Stimulated activated CD4-positive, alpha-beta T cell treated with anti-CD3 and anti-CD28 coated beads, Interleukin-1b, Interleukin-23, amount 100 ng/mL, for 24 hours (primary cell): ENCODE measurements at places on chromosomes 13 and 19.

GRCh38 chr19:51341066-51341465 lies 873 bp downstream of the VSIG10L start:
- DNase-seq: no peak

GRCh38 chr19:41744850-41745249 lies 10.5 kb upstream of the CEACAM6 start:
- no peak for DNase-seq

DNA sequence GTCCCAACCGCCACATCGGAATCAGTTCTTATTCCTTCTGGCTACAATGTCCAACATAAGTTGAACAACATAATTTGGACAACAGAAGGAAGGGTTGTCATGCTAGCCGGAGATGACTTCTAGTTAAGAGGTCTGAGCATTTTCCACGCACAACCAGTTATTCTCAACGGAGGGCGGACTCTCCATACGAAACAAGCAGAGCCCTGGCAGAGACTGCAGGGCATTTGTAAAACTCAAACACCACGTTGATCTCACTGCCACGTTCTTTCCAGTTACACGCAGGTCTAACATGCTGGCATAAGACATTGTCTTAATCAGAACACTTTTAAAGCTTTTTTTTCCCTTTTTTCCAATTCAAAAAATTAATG lies 38.3 kb upstream of the DCUN1D2 start:
- no peak for DNase-seq

GRCh38 chr13:96091164-96092117 lies 1.5 kb downstream of the HS6ST3 start:
- DNase-seq: no peak

- DNase-seq: no peak
Measured at GRCh38 chr19:5456130-5456840, 1.1 kb downstream of the ZNRF4 start.

DNA sequence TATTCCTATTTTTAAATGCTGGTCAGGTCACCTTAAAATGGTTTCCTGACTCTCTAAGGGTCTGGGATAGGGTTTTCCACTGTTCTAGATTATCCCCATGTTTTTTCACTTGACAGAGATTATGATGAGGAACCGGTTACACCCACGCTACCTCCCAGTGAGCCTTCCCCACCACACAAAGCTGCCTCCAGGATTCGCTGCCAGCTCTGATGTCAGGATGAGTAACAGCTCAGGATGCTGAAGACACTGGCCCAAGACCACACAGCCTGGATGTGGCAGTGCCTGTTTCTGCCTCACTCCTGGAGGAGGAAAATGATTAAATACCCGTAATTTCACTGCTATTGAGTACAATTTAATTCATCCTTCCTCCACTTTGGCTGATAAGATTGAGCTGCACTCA lies 22.9 kb downstream of the ZNF114 start:
- DNase-seq: no peak

DNA sequence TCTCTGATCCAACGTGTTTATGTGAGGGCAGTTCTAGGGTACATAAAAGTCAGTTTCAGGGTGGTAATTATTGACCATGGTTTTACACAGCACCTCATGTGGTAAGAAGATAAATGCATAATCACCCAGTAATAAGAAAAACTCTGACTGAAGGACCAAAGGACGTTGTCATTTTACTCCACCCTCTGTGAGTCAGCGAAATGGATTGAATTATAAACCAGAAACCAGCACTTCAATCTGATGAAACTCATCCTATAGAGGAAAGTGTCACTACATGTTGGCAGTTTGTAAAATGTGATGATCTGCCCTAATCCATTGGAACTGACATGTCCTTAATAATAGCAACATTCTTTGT lies 406.8 kb downstream of the KLF5 start:
- no peak for DNase-seq

DNA sequence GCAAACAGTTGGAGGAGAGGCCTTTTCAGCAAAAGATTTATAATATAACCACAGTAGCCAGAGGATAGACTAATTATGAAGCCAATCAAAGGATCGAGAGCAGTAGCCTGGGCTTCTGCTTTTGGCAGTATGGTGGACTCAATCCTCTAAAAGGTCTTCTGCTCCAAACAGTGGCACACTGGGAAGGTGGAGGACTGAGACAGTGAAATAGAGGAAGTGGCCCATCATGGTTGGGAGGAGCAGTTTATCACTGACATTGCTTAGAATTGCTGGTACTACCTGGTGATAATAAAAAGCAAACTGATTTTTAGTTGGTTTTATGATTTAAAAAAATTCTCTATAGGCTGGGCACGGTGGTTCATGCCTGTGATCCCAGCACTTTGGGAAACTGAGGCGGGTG lies 20.9 kb upstream of the PLAUR start:
- DNase-seq: no peak

- peak; percentile 65 for DNase-seq
Measured at GRCh38 chr19:16324384-16325160, at the start of gene KLF2. KLF2 (plus strand) TSS chr19:16324826; CDS start chr19:16324924, 98 bp downstream.

- DNase-seq: no peak
Measured at GRCh38 chr13:22090106-22090505, 419.2 kb downstream of the FGF9 start.

DNA sequence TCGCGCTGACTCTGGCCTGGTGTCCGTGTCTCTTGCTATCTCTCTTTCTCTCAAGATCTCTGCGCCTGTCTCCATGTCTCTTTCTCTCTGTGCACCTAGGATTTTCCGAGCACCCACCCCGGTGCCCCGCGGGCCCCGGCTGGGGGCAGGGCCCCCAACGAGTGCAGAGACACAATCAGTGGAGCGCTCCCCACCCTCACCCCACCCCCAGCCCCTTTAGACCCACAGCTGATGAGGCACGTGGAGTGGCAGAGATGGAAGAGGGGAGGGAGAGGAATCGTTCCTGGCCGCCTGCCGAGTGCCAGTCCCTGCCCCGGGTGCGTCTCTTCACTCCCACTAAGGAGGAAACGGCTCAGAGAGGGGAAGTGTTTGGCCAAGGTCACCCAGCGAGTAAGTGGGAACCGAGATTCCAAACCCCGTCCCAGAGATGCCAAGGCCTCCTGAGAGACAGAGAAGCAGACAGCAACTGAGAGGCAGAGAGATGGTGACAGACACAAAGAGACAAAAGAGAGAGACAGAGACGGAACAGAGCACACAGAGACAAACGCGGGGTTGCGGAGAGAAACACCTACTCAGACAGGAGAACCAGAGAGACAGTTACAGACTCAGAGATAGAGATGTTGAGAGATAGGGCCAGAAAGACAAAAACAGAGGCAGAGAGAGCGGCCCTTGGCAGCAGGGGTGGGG lies 626 bp upstream of the BCL3 start:
- no peak for DNase-seq

DNA sequence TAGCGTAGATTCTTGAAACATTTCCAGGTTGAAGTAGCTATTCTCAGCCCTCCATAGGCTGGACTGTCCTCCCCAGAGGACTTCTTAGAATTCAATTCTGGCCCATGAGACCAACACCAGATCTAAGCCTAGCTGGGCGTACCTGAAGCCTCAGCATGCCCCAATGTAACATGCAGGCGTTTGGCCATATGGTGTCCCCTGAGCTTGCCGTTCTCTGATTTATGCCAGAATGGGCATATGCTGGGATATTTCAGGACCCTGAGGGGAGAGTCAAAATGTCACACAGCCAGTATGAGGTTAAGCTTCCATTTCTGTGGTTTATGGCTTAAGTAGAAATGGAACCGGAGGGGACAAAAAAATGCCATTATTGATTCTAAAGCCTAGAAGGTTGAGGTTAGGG lies 317.7 kb upstream of the OBI1 start:
- DNase-seq: no peak

DNA sequence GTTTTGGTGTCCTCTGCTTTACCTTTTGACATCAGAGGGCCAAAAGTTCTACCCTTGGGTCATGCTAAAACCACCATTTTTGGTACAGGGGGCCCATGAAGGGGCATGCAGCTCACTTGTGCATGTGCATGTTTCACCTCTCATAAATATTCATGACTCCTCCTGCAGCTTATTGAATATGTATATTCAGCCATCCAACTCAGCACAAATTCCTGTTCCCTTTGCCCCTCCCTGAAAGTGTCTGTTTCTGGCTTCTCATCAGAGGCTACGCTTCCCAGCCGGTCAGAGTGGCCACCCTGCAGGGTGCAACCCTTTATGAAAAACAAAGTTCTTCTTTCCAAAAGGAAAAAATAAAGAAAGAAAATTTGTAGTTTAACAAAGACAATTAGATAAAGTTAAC lies 82.3 kb upstream of the UQCRFS1 start:
- no peak for DNase-seq

DNA sequence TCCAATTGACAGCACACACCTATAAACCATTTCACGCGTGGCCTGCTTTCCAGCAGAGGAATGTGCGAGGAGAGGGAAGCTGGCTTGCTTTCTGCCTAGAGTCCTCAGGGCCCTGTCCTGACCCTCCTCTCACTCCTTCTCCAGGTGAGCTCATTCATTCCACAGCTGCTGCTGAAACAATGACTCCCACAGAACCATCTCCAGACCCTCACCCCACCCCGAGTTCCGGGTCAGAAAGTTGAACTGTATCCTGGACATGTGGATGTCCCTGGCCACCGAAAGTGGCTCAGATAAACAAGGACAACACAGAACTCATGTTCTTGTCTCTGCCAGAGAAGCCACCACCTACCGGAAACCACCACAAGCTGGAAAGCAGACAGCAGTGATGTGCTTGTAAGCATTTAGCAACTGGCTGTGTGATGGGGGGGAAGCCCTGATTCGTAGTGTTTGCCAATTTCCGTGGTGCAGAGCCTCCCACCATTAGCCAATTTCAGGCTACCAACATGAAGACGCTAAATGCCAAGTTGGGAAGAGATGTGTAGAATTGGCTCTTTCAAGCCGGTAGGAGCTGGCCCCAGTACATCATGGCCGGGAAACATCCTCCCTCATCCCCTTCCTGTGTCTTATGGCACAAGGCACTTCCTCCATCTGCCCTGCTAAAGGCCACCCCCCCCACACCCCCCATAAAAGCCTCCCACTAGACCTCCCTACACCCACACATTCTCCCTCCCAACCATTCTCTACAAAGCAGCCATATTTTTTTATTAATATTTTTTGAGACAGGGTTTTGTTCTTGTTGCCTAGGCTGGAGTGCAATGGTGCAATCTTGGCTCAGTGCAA lies 5.0 kb downstream of the SYCE2 start:
- DNase-seq: no peak

DNA sequence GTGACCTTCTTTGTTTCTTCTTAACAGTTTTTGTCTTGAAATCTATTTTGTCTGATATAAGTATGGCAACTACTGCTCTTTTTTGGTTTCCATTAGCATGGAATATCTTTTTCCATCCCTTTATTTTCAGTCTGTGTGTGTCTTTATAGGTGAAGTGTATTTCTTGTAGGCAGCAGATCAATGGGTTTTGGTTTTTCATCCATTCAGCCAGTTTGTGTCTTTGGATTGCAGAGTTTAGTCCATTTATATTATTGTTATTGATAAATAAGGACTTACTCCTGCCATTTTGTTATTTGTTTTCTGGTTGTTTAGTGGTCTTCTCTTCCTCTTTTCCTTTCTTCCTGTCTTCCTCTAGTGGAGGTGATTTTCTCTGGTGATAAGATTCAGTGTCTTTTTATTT lies 54.4 kb downstream of the ZNF136 start:
- DNase-seq: no peak

DNA sequence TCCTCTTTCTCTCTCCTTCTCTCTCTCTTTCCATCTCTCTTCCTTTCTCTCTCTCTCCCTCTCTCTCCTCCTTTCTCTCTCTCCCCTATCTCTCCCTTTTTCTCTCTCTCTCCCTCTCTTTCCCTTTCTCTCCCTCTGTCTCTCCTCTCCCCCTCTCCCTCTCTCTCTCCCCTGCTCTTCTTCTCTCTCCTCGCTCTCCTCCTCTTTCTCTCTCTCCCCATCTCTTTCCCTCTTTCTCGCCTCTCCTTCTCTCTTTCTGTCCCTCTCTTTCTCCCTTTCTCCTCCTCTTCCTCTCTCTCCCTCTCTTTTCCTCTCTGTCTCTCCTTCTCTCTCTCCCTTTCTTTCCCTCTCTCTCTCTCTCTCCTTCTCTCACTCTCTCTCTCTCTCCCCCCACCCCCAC lies 196.6 kb downstream of the UQCRFS1 start:
- DNase-seq: no peak

- DNase-seq: no peak
Measured at GRCh38 chr13:88919970-88920628, 1248.9 kb downstream of the SLITRK5 start.

DNA sequence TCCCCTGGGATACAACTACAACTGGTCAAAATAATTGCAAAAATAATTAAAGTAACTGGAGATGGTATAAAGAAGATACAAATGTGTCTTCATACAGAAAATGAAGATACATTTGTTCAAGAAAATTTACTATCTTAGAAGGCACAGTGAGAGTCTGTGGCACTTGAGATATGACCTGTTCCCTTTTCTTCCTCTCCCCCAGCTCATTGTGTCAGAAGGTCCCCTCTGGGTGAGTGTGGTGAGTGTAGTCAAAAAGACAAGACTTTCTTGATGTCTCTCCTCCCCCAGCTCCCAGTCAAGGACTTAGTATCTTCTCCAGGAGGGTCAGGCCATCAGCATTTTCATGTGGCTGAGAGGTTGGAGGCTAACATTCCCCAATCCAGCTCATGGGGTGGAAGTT lies 51.7 kb downstream of the EDNRB start:
- DNase-seq: no peak

DNA sequence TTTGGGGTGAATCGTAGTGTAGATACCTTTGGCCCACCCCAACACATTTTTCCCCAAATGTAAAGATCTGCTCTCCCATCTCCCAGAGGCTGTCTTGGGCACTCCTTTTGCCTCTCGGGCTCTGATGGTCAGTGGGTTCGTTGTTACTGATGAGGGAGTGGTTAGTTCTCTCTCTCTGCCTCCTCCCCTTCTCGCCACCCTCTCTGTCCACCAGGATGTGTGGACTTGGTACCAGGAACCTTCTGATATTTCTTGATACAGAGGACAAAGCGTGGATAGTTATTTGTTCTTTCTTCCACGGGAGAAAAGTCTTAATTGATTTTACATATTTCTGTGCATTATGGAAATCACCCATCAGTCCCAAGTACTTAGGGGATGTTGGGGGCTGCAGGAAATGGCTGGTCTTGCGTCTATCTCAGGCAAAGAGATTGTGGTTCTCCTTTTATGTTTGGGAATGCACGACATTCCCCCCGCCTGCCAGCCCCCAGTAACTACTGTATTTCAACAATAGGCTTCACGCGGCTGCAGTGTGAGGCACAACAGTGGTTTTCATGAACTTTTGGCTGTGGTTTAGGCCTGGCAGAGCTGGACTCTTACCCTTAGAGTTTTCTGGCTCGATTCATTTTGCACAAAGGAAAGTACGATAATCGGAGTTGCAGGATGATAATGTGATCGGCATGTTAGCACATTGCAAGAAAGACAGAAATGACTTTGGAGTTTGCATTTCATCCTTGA lies 79.0 kb upstream of the ZNF536 start:
- no peak for DNase-seq

- no peak for DNase-seq
Measured at GRCh38 chr13:57857945-57858344, 226.4 kb downstream of the PCDH17 start.

GRCh38 chr19:22427960-22428913 lies 6.1 kb upstream of the ZNF98 start:
- no peak for DNase-seq

- DNase-seq: peak; percentile 65
Measured at GRCh38 chr19:41958367-41959055, 610 bp downstream of the RABAC1 start.

GRCh38 chr19:31784671-31785101 lies 435.4 kb upstream of the TSHZ3 start:
- DNase-seq: no peak

- DNase-seq: no peak
Measured at GRCh38 chr19:40681039-40681438, 9.4 kb downstream of the NUMBL start.
